T-helper 2 cell treated with Interferon-gamma antibody and Interleukin-4, amounts not matched to agents 5 μg/mL and 100 μg/mL, for 36 hours (primary cell): ENCODE measurements at places on chromosomes 1 and 21.

DNA sequence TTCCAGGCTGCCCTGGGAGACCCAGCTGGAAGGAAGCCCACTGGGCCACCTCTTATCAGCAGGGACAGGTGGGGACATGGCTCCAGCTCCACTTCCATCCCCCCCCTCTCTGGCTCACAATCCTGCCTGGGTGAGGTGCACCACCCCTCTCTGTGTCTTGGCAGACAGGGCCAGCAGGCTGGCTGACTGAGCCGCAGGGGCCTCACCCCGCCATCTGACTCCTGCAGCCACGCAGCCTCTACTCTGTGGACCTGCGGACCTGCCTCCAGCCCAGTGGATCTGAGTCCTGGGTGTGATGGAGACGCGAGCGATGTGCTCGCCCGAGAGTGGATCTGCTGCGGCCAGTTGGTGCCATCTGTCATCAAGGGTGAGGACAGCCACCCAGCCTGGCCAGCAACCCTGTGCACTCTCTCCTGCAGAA, 30.1 kb downstream of the RCC2 start:
- no peak for DNase-seq

- DNase-seq: peak; percentile 6
Observed at GRCh38 chr1:232226197-232226712, 403.7 kb downstream of the SIPA1L2 start.

DNA sequence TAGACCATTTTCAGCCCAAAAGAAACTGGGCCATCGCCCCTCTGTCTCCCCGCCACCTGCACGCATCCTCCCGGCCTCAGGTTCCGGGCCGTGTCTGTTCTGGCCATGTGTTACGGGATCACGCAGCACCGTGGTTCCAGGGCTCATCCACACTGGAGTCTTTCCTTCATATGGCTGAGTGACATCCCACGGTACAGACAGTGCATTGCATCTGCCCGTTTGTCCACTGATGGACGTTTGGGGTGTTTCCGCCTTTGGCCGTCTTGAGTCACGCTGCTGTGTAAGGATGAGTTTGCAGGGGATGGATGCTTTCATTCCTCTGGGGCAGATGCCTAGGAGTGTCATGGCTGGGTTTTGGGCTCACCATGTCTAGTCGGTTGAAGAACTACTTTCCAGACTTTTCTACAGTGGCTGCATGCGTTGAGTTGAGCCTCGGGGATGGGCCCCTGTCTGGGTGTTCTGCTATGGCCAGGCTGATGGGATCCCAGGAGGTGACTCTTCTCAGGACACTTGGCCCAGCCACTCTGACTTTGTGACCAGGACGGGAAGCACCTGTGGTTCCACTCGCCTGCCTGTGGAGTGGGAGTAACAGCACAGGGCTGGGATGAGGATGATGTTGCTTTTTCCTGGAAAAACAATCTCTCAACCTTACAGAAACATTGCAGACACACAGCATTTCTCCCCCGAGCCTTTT, 16.8 kb downstream of the RRP1 start:
- no peak for DNase-seq

DNA sequence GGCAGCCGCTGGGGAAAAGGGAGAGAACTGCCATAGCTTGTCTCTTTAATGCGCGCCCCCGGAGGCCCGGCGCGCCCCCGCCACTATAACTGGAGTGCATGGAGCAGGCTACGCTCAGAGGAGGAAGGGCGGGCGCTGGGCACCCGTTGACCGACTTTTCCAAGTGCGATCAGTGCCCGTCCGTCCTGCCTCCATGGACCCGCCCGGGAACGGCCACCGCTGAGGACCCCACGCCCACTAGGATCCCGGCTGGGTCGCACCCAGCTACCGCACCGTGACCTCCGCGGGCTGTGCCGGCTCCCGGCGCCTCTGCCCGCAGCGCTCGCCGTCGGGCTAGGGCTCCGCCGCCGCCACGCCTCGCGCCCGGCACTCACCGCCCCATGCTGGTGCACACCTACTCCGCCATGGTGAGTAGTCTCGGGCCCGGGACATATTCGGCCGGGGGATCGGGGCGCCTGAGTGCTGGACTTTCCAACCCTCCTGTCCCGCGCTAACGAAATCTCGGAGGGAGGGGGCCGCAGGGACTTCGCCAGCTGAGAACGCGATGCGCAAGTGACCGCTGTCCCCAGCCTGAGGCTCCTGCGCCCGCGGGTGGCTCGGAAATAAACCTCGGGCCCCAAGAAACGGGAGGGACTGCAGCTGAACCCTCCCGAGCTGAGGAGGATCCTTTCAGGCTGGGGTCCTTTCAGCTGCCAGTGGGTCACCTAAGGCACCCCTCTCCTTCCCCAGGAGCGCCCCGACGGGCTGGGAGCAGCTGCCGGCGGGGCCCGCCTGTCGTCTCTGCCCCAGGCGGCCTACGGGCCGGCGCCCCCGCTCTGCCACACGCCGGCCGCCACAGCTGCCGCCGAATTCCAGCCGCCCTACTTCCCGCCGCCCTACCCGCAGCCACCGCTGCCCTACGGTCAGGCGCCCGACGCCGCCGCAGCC, at the start of gene TFAP2E:
TFAP2E (plus strand) TSS at position 117 of the 927 bp plus-strand sequence; CDS start at position 381, 264 bp downstream.
- DNase-seq: no peak
